ENCODE measurements at places on chromosomes 5 and 9.

- DNase-seq, result no peak
Measured at GRCh38 chr9:33676746-33677505, 118.4 kb upstream of the PRSS3 start.

DNA sequence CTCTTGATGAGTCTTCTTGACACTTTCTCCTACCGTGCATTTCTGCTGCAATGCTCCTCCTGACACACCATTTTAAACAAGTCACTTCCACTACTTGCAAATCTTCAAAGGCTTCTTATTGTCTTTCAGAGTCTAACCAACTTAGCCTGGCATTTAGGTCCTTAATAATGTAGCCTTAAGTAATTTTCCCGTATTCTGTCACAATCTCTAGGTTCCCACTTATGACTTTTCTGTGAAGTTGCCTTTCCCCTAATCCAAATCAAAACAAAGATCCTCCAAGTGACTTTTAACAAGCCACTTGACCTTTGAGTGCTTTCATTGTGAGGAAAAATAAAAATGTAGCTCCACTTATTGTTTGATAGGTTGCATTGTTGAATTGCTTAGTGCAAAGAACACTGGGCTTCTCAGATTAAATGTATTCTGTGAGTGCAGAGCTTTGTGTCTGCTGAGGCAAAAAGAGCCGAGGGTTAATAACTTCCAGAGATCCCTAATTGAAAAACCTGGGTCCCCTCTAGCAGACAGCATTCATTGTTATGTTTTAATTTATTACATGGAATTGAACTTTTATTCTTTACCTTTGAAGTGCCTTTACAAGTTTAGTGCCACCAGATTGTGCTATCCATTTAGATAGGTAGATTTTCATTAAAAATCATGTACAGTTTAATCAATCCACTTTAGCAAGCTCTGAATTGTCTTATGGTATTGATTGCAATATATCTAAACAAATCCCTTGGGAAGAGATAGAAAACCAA lies 341.7 kb upstream of the TYRP1 start:
- no peak for DNase-seq

GRCh38 chr9:121350993-121351561 lies 19.0 kb downstream of the STOM start:
- DNase-seq, result peak; percentile 84

DNA sequence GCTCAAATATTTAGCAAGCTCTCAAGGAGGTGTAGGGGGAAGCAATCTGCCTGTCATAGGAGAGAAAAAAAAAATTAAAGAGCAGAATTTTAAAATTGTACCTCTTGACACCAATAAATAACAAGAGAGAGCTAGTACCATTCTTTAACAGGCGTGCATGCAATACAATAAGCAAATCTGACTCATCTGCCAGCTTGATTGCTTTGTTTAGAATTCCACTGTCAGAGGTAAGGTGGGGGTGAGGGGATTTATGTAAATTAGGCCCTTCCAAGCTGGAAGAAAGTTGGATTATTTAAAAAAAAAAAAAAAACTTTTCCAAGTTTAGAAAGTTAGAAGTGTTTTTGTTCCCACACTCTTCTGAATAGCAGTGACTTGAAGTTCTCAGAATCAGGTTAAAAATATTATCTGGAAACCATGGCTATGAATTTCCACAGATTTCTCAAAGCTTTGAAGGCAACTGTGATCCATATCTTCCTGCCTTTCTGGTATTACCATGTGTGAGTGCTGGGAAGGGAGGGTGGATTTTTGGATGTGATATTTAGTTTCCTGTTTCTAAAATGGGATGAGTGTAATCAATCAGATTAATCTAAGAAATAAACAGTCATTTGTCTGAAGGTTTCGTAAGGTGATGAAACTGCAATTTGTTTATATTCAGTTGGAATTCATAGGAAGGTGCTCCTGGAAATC lies 477.5 kb downstream of the TLE4 start:
- DNase-seq, result no peak

GRCh38 chr5:172911976-172912375 lies 47.2 kb upstream of the RPL26L1 start:
- no peak for DNase-seq

DNA sequence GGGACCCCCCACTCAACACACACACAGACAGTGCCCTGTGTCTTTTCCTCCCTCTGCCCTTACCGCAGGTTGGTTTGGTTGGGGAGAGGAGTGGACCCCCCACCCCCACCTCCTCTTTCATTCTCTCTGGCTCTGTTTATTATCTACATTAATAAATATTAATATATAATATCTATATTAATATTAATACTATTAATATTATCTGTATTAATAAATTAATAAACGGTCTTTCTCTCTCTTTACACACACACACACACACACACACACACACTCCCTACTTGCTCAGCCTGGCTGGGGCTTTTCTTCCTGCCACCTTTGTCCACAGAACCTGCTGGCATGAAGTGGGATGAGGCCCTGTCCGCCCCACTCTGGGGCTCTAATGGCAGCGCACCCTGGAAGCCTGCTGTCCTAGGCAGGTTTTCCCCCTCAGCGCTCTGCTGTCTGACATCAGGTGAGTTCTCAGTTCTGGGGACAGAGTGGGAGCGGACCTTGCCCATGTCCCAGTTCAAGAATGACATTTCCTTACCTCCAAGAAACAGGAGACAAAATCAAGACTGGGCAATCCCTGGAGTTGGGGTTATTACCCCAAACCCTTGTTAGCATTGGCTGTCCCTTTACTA lies 10.5 kb upstream of the SMIM32 start:
- no peak for DNase-seq

DNA sequence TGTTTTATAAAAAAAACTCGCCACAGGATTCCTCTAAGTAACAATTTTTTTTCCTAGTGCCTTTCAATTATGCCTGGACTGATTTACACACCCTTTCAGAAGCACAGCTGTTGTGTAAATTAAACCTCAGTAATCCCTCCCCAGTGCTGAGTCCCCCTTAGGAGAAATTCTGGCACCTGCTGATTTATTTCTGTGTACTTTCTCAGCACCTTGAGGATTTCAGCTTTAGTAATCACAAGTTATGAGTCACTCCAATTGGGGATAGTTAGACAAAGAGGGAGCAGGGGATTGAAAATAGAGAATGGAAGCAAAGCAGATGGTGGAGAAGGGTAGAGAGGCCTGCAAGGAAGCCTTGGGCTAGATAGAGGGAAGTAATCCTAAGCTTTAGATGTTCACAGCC lies 171.7 kb downstream of the TTLL11 start:
- no peak for DNase-seq

DNA sequence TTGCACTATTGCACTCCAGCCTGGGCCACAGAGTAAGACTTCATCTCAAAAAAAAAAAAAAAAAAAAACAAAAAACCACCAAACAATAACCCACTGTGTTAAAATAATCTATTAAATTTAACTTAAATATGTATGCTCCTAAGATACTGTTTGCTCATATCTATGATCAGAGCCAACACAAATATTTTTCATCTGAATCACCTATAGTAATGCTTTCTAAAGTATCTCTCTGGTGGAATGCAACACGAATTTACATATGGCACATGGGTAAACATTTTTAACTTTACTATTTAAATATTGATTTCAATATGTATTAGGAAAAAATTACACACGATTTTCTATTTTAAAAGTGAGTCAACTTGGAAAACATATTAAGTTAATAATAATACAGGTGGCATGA lies 196.4 kb downstream of the RFX3 start:
- DNase-seq, result no peak

- no peak for DNase-seq
Measured at GRCh38 chr5:123262216-123262823, 160.9 kb downstream of the CEP120 start.

DNA sequence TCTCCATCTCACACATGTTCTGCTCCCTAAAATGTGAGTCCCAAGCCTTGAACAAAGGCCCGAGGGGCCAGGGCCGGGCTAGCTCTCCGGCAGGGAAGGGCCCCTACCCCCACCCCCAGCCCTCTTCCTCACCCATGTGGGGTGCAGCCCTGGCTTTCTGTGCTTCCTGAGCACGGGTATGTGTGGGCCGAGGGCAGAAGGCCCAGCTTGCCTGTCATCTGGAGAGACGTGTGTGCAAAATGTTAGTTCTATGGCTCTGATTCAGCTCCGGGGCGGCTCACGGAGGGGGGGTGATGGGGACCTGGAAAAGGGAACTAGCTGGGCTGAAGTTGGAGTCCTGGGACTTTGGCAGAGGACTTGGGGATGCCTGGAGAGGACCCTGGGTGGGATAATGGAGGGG lies 90.3 kb upstream of the ARAP3 start:
- no peak for DNase-seq

Data from AG09309 (cell line).